SW480 (cell line): ENCODE measurements at places on chromosomes 11 and 22.

DNA sequence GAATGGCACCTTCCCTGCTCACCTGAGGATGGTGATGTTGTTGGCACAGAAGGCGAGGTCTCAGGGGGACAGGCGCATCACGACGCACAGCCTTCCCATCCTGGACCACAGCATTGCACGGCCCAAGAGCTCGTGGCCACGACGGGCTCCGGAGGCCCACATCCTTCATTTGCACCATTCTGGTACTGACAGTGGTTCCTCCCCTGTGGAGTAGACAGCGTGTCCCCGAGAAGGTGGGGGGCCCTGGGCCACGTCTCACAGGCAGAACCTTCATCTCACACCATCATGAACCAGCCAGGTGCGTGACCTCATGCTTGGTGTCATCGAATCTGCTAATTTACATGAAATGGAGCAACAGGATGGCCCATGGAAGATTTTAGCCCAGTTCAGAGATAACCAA, 180.0 kb downstream of the CTTN start:
- DNase-seq = no peak

GRCh38 chr22:47460861-47461260, 698.4 kb downstream of the TBC1D22A start:
- no peak for DNase-seq

DNA sequence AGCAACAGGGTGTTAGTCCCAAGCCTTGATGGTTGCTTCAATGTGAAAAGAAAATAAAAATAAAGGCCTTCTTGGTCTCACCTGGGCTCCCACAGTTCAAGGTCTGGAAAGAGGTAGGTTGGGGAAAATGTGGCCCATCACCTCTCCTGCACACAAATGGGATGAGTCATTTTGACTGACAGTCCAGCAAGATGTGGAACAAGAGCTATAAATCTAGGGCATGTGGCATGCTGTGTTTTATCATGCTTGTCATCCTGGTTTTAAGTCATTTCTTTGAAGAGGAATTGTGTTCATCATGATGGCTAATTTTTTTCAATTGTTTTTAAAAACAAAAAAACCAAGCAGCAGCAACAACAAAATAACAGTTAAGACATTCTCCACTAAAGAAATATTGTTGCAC, 503.7 kb downstream of the NTM start:
- DNase-seq = peak; percentile 65

DNA sequence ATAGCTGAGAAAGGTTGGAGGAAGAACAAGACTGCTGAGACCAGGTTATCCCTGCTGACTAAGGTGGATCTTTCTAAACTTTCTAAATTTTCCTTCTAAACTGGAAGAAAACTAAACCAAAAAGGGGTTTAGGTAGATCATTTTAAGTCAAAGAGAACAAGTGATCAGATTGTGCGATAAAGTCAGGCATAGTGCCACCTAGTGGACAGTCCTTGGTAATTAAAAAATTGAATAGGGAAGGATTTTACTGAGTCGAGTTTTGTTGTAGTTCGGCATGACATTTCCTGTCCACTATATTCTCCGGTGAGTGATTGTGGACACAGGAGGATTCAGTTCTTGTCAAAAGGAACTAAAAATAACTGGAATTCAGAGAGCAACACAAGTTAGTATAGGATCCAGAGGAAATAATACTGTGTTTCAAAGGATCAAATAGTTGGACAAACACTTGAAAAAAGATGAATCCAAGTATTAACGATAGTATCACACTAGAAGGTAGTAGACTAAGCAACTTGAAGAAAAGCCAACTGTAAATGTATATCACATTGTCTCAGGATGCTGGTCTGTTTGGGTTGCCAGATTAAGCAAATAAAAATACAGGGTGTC, 1236.4 kb downstream of the FAM181B start:
- DNase-seq = peak; percentile 39

DNA sequence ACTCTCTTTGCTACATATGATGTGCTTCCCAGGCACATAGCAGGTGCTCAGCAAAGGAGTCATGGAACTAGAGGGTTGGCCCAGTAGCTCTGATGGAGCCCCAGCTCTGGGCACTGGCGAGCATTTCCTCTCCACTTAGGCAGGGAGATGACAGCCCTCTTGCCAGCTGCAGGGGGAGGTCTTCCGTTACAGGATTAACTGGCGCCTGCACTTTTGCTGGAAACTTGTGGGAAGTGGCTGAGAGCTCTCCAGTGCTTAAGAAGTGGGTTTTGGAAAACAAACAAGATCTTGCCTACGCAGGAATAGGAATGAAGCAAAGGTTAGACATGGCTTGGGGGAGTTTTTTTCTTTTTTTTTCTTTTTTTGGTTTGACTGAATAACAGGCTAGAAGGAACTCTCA, 75.5 kb downstream of the MICAL2 start:
- no peak for DNase-seq

DNA sequence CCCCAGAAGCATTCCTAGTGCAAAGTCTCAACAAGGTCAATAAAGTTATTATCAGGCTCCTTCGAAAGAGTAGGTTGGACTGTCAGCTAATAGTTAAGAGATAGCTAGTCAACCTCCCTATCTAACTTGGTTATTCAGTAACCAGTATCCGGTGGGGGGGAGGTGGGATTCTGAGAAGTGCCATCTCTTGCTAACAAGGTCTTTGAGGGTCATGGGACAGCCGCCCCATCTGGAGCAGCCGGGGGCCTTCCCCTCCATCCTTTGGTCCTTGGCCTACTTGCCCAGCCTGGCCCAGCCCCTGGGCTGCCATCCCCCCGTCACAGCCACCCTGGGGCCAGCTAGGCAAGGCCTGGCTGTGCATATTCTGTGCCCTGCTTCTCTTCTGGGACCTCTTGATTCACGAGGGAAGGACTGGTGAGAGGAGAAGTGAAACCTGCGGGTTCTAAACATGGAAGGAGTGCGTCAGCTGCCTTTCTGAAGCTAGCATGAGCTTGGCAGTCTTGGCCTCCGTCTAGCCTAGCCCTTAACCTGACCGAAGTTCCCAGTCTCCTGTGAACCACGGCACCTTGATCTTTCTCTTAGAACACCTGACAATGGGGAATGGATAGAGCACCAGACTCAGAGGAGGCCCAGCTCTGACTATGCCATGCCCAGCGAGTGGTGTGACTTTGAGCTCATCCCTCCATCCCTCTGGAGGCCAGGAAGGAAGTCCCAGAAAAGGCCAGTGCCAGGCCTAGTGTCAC, 9.3 kb downstream of the SLC37A2 start:
- DNase-seq = no peak

- DNase-seq = peak; percentile 30
Measured at GRCh38 chr11:127485541-127485940, 485.0 kb upstream of the KIRREL3 start.

DNA sequence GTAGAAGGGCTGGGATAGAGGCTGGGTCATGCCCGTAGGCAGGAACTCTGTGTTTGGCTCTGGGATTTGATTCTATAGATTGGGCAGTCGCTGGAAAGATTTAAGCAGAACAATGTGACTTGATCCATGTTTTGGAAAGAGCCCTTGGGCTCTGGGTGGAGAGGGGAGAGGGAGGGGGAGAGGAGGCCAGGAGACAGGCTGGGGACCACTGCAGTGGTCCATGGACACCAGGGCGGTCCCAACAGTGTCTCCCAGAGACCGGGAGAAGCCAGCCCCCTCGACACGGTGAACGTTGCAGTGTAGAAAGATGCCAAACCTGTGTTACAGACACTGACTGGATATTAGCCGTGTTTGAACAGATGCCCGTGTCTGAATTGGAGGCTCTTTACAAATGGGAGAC, 19.5 kb downstream of the PVALB start:
- DNase-seq = no peak

DNA sequence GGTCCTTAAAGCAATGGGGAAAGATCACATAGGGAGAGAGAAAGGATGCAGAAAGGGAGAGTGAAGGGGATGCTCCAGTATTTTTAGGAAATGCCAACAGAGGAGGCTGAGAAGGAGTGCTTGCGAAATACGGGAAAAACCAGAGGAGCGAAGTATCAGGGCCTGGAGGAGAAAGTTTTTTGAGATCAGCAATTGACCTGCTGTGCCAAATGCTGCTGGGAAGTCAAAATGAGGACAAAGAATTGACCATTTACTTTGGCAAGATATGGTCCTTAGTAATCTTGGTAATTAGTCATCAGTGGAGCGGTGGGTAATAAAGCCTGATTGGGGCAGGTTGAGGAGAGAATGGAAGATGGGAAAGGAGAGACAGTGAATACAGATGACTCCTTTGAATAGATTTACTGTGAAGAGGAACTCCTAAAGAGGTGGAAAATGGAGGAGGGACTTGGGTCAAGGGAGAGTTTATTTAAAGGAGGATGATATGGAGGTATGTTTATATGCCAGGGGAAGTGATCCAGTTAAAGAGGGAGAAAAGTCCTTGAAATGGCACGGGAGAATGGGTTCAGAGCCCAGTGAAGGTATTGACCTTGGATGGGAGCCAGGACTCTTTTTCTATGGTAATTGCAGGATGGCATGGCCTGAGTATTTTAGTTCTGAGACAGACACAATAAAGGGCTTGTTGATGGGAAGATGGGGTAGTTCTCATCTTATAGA, 111.5 kb downstream of the PKNOX2 start:
- no peak for DNase-seq

DNA sequence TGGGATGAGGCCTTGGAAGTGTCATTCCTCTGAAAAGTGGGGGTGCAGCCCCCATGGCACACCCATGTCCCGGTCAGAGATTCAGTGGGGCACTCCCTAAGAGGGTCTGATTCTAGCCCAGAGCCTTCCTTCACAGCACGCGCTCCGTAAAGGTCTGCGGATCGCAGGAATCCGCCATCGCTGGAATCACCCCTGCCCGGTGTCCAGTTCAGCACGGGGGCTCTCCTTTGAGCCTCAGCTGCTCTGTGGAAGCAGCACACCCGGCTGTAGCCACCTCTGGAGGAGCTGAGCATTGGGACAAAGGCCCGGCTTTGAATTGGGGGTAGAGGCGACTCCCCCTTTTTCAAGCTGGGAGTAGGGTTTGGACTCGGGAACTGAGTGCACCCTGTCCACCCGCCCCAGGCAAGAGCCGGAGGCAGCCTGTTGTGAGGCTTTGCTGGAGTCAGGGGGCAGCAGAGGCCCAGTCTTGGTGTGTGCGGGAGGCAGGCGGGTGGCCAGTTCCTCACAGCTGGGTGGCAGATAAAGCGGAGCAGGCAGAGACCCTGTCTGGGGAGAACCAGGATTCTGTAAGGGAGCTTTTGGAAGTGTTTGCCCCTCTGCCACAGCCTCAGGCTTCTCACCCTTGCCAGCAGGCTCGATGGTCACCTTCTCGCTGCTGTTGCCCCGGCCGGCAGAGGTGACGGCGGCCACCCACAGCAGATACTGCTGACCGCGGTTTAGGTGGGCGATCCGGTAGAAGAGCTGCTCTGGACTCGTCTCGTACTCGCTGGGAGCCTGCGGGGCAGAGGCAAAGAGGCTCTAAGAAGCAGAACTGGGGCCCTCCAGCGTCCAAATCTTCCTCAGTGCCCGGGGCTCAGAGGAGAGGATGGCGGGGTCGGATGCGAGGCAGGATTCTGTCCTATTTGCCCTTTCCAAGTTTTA, 115.9 kb downstream of the CEP164 start:
- DNase-seq = peak; percentile 43

DNA sequence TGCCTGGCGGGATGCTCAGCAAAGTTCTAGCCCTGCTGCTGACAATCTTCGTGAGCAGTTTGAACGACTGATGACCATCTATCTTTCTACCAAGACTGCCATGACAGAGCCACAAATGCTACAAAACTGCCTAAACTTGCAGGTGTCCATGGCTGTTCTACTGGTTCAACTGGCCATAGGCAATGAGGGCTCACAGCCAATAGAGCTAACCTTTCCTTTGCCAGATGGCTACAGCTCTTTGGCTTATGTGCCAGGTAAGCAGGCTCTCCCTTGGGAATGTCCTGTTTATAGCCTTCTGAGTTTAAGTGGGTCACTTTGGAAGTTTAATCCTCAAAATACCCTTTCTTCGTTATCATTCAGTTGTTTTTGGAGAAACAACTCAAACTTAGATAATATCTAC, 20.1 kb downstream of the UBE4A start:
- DNase-seq = no peak

DNA sequence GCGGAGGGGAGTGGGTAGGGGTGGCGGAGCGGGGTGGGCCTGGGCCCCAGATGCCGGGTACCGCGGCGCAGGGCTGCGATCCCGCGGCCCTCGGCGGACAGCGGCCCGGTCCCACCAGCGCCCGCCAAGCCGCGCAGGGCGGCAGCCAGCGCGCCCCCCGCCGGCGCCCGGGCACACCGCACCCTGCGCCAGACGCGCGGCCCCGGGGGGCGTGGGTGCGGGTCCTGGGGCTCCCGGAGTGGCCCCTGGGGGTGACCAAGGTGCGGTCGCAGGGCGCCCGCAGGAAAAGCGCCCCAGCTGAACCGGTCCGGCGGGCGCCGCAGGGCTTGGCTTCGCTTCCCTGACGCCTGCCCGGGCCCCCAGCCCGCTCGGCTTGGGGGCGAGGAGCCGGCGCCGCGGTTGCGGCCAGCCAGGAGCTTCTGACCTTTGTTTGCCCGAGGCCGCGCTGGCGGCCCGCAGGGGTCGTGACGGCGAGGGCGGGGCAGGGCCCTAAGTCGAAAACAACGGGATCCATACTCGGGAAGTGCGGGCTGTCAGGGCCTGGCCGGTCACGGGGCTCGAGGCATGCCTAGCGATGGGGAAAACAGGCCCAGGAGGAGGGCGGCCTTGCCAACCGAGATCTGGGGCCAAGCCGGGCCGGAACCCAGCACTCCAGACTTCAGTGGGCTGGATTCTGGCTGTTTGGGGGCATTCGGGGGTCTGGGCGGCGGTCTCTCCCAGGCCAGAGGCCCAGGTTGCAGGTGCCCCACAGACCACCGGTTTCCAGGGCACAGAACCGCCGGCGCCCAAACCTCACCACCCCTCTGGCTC, 581 bp upstream of the AP5B1 start:
- no peak for DNase-seq

DNA sequence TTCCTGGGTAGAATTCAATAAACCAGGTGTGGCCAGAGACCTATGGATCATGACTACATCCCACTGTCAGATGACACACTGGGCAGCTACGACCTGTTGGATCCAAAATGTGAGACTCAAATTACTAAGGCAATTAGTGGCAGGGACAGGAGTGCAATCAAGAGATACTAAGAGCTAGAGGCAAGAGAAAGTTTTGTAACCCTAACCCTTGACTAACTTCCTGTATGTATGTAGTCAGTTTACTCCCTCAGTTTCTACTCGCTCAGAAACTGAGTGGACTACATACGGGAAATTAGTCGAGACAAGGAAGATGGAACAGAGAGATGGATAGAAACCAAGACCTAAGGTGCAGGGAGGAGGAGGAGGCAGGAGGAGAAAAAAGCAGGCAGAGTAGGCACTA, 2.7 kb downstream of the CYB5R2 start:
- DNase-seq = no peak

DNA sequence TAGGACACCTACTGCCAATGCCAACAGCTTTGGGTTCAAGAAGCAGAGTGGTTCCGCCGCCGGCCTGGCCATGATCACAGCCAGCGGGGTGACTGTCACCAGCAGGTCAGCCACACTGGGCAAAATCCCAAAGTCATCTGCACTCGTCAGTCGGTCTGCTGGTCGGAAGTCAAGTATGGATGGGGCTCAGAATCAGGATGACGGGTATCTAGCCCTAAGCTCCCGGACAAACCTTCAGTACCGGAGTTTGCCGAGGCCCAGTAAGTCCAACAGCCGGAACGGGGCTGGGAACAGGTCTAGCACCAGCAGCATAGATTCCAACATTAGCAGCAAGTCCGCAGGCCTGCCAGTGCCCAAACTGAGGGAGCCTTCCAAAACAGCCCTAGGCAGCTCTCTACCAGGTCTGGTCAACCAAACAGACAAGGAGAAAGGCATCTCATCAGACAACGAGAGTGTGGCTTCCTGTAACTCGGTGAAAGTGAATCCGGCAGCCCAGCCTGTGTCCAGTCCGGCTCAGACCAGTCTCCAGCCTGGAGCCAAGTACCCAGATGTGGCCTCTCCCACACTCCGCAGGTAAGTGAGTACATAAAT, 115.1 kb downstream of the DBX1 start:
- no peak for DNase-seq
